GM12864 (cell line): ENCODE measurements at places on chromosomes 2 and 18.

- DNase-seq: no peak
These were observed 77.4 kb downstream of the ACTR3 start for GRCh38 chr2:113967272-113967671.

DNA sequence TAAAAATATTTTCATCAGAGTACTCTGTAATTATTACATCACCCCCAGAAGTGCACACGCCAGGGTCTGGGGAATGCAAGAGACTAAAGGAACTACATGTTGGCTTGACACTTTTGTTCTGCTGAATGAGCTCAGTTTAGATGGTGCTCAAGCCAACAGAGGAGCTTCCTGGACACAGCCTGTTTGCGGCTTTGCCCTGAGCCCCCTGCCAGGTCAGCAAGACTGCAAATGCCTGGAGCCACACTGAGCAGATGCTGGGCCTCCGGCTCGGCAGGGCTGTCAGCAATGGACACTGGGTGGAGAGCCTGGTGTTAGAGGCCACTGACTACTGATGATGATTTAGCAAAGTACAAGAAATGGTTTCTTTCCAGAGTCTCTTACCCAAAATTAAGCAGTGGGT, 31.9 kb downstream of the PTPN18 start:
- DNase-seq: no peak

GRCh38 chr2:31107591-31108300, 30.5 kb downstream of the GALNT14 start:
- no peak for DNase-seq

GRCh38 chr2:144894612-144895599, 375.0 kb upstream of the ZEB2 start:
- no peak for DNase-seq

DNA sequence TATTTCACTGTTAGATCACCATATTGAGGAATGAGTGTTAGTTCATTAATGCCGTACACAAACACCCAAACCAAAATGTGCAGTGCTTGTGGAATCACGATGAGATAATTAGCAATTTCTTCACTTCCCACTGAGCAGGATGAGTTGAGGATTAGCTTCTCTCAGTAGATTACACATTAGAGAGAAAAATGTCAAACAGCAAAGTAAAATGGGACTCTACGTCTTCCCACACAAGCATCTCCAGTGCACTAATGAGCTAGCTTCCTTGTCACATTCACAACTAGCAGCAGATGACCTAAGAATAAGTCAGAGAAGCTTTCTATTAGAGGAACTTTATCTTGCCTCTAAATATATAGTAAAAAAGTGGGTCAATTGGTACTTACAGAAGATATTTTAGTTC, 926.9 kb downstream of the TSN start:
- no peak for DNase-seq

GRCh38 chr2:105103481-105103880, 65.6 kb downstream of the MRPS9 start:
- no peak for DNase-seq

- no peak for DNase-seq
These were observed 558.0 kb downstream of the STK39 start for GRCh38 chr2:167689444-167689843.

- DNase-seq: no peak
These were observed 45.1 kb upstream of the ACAA2 start for GRCh38 chr18:49858309-49859020.

DNA sequence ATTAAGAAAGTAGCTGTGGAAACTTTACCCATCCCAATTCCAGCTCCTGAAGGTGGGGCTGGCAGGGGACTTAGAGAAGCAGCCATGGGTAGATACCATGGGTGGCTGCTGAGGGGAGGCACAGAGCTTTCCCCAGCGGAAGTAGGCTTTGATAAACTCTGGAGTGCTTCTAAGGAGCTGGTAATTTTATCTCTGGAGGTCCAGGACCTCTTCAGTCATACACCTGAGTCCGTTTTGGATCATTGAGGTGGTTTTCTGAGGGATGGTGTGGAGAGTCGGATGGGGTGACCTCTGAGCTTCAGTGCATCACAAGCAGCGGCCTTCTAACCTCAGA, 36.7 kb upstream of the BMP10 start:
- no peak for DNase-seq

GRCh38 chr2:241052677-241053360, 49.3 kb downstream of the MTERF4 start:
- DNase-seq: no peak

- no peak for DNase-seq
These were observed 82.6 kb downstream of the ZNF532 start for GRCh38 chr18:58947136-58947732.

DNA sequence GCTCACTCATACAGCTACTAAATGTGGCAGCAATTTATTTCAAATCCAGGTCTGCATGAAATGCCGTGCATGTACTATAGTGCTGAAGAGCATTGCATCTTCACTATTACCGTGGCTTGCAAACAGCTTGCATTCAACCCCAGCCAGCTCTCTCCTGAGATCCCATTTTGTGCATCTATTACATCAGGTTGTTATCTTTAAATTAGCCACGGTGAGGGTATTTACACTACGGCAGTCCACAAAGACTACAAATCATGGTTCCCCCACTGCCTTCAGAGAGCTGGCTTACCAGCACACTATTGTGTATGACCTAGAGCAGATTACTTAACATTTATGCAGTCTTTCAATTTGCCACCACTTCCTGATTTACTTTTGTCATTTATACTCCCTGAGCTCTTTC, 621.3 kb upstream of the LRATD1 start:
- no peak for DNase-seq

DNA sequence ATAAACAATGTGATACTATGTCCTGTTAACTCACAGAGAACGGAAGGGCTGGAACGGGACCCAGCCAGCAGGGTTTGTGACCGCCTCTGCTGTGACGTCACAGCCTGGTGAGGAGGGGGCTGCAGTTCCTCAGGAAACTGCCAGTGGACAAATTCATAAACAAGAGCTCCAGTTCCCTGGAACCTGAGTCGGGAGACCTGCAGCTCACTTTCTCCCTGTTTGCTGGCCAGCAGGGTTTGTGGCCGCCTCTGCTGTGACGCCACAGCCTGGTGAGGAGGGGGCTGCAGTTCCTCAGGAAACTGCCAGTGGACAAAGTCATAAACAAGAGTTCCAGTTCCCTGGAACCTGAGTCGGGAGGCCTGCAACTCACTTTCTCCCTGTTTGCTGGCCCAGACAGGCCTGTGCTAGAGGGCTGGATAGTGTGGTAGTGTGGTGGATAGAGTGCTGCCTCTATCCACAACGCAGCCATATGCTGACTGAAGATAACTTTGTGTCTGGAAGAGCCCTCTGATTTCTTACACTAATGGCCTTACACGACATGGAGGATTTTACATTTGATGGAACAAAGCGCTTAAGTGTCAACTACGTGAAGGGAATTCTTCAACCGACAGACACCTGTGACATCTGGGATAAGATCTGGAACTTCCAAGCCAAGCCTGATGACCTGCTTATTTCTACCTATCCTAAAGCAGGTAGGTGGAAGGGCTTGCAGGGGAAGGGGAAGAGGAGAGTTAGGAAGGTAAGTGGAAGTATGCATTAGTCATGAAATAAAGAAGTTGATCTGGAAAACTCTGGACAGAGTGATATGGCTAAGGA, at the start of gene SULT1C4:
SULT1C4 (plus strand) TSS at position 140 of the 816 bp plus-strand sequence; CDS start at position 524, 384 bp downstream.
- DNase-seq: no peak

DNA sequence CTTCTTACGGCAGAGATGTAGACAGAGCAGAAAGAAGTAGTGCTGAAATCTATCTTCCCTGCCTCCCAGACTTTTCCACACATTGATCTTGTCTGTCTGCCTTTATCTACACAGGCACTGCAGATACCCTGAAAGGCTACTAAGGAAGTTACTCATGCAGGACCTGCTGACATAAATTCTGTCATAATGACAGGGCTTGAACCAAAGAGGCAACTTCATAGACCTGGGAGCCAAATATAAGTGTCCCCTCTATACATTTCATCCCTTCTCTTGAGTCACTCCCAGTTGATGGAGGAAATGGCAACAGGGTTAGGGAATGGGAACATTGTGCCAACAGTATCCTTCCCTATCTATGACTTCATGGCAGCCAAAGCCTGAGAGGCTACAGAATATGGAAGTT, 157.5 kb downstream of the TNS1 start:
- no peak for DNase-seq

DNA sequence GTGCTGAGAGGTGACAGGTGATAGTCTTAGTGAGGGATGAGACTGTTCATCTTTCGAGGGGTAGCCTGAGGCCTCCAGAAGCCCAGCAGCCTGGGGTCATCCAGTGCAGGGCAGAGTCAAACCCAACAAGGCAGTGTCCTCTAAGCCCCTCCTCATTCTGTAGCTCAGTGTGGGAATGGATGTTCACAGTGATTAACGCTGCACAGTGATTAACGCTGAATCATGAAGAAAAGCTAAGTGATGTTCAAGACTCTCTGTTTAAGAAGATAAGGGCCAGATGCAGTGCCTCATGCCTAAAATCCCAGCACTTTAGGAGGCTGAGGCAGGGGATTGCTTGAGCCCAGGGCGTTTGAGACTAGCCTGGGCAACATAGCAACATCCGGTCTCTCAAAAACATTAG, 56.3 kb upstream of the LAPTM4A start:
- no peak for DNase-seq

GRCh38 chr2:28311660-28312249, 80.9 kb upstream of the FOSL2 start:
- no peak for DNase-seq

- no peak for DNase-seq
These were observed 23.2 kb downstream of the FAM124B start for GRCh38 chr2:224378701-224379097.

DNA sequence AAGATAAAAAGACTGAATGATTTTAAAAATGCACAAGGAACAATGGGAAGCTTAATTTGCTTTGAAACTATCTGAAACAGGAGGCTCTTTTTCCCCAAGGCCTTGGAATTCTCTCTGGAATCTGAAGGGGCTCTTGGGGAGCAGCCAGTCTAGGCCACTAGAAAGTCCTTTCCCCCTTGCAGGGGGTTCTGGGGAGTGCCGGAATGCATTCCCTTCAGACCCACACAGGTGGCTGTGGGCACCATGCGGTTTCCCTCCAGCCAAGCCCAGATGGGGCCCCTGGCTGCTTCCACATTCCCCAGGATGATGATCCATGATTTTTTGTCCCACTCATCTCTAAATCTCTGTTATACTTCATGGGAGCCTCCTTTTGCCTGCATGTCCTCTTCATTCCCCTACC, 10.7 kb downstream of the GPR45 start:
- no peak for DNase-seq

DNA sequence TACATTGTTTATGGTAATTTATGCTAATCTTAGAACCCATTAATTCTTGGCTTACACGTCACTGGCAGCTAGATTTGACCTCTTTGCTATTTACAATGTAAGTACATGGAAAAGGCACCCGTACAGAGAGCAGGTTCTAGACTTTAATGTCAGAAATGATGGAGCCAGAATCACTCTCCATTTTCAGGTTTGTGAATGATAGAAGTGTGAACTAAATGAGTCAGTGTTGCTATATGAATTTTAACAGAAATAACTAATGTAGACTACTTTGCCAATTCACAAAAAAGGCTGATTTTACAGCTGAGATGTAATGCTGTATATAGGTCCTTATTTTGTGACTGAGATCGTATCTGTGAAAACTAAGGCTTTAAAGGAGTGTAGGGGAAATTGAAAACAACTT, 214.6 kb downstream of the LDLRAD4 start:
- no peak for DNase-seq

GRCh38 chr2:74101574-74102300, 46.0 kb downstream of the BOLA3 start:
- no peak for DNase-seq

DNA sequence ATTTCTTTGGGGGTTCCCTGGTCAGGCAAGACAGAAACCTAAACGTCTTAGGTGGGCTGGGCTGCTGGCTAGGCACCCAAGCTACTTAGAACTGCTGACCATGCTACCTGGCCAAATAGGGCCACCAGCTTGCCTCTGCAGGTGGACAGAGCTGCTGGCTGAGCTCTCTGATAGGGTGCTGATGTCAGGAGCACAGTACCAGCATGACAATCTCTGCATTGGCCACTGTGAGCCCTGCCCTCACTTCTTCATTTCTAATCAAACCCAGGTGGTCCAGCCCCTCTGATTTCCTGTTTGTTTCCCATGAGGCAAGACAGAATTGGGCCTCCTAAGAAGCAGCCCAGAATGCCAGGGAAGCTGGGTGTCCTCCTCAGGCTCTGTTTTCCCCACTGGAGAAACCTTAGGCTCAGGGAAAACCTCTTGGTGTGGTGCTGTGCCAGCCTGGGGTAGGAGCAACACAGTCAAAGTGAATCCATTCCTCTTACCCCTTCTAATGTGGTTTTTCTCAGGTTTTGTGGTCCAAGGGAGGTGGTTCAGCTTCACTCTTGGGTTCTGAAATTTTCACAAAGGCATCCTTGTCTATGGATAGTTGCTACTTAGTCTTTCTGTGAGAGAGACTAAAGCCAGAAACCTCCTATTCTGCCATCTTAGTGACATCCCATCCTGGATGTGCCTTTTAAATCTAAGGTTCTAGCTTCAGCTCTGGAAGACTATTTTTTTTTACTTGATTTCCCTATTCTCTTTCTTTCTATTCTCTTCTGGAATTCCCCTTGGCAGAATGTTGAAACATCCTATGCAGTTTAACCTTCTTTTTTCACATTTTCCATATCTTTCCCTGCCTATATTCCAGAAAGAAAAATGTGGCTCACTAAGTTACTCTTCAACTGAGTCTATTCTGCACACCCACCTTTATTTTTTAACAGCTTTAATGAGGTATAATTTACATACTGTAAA, 15.2 kb downstream of the SP100 start:
- DNase-seq: no peak

- DNase-seq: no peak
These were observed 612.1 kb downstream of the ZEB2 start for GRCh38 chr2:143907801-143908200.

- no peak for DNase-seq
These were observed 43.3 kb upstream of the FN1 start for GRCh38 chr2:215479121-215479520.

DNA sequence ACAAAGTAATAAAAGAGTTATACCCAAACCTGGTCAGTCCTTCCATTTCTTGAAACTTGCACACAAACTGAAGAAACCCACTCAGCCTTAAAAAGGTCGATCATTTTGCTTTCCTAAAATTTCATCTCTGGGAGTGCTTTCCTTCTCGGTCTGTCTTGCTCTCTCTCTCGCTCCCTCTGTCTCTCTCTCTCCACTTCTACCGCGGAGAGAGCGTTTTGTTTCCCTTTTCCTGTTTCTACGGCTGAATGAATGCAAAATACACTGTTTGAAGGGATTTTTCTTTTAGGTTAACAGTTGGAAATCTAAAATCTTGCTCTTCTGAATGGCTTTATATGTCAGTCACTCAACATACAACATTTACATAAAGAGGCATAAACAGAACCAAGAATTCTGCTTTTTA, 424.2 kb downstream of the TGIF1 start:
- DNase-seq: no peak

DNA sequence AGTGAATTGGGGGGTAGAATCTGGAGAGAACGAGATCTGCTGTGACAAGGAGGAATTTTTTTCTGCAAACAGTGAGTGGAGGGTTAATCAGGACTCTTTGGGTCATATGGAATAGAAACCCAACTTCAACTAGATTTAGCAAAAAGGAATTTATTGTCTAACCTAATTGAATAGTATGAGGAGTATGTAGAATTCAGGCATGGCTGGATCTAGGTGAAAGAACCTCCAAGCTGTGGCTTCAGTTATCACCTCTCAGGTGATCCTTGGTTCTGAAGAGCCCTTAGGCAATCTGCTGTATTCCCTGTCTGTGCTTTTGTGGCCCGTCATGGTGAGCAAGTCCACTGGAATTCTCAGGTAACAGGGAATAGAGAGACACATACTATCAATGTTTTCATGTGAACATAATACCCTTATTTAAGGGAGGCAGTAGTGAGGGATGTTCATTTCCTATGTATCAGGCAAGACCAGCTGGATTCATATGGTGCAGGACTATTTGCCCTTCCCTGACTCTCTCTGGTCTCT, 164.7 kb downstream of the ALPK2 start:
- DNase-seq: no peak
